ENCODE measurements at places on chromosomes 16 and 17. TPM values are rescaled to one million over a fixed set of nuclear protein-coding genes. Genes with fewer than 3 reads are reported as not detected.

APOBR gene
- not detected for total RNA-seq

TBC1D3I gene
- 0.46 TPM for total RNA-seq

CD300LF gene
- not detected for total RNA-seq

USP43 gene
- 6.9 TPM for total RNA-seq

DUS1L gene
- total RNA-seq, result 69.1 TPM

CEMP1 gene
- total RNA-seq, result not detected

SSTR5 gene
- total RNA-seq, result 0.56 TPM

MYH4 gene
- total RNA-seq, result not detected

TNFSF12 gene
- total RNA-seq, result 5.5 TPM

TOP3A gene
- total RNA-seq, result 46.2 TPM

TTLL6 gene
- 2.6 TPM for total RNA-seq

CDH1 gene
- 319 TPM for total RNA-seq

MT1B gene
- total RNA-seq, result not detected

VPS35L gene
- total RNA-seq, result 55.1 TPM

DHRS7C gene
- not detected for total RNA-seq

TAOK1 gene
- total RNA-seq, result 90.6 TPM

AURKB gene
- total RNA-seq, result 160 TPM

TMEM238L gene
- not detected for total RNA-seq

OTOP3 gene
- not detected for total RNA-seq

SLC6A2 gene
- not detected for total RNA-seq

TMEM11 gene
- 33.3 TPM for total RNA-seq

SHISA9 gene
- 39.8 TPM for total RNA-seq
